ENCODE measurements at places on chromosomes 1 and 21.
A peak's percentile ranks its signal among the peaks of the same experiment; 100 is the strongest.

- DNase-seq = peak; percentile 47
These were observed 919 bp downstream of the MCL1 start for GRCh38 chr1:150578272-150579109.

GRCh38 chr1:211210965-211211364, 48.2 kb upstream of the RCOR3 start:
- DNase-seq = no peak

DNA sequence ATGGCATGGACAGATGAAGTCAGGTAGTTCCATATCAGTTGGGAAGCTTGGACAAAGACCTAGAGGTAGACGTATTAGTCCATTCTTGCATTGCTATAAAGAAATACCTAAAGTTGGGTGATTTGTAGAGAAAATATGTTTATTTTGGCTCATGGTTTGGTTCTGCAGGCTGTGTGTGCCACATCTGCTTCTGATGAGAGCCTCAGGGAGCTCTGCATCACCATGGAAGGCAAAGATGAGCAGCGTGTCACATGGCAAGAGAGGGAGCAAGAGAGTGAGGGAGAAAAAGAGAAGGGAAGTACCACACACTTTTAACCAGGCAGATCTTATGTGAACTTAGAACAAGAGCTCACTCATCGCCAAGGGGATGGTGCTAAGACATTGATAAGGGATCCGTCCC, 9.0 kb downstream of the TSACC start:
- no peak for DNase-seq

DNA sequence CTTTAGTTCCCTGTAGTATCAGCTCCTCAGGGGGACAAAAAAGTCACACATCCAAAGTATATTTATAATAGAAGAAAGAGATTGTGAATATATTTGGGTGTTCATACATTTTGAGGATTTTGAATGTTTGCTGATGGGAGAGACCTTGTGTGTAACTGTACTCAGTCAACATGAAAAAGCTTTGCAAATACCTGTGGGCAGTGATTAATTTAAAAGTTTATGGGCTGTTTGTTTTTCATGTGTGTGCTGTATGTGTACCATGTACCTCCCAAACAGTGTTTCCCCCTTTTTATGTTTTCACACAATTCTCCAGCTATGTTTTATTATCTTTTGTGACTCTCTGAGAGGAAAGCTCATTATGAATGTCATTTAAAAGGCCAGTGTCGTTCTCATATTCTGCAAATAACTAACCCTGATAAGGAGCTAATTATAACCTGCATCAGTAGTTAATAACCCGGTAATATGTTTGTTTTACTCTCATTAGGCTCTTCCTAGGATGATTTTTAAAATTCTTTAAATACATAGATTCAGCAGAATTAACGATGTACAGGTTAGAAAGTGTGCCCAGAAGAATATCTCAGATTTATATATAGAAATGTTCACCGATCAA, 271.5 kb downstream of the NFIA start:
- no peak for DNase-seq

DNA sequence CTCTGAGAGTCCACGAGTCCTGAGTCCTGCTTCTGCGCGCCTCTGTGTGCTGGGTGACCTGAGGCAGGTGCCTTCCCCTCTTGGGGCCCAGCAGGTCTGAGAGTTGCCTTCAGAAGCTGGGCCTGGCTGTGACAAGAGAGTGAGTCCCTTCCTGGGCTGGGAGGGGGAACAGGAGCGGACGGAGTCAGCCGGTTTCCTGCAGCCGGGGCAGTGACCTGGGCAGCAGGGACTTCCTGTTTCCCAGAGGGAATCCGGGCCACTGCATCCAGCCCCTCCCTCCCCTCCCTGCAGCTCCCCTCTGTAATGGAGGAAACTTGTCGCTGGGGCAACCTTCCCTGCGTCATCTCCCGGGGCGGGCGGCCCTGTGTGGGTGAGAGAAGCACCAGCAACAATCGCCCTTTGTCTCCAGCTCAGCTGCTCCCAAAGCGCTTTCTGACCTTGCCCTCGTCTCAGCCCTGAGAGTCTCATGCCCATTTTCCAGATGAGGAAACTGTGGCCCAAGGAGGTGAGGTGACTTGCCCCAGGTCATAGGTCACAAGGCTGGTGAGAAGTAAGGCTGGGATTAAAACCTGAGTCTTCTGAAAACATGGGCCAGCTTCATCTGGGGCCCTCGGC, 61.1 kb downstream of the SDC3 start:
- DNase-seq = no peak

DNA sequence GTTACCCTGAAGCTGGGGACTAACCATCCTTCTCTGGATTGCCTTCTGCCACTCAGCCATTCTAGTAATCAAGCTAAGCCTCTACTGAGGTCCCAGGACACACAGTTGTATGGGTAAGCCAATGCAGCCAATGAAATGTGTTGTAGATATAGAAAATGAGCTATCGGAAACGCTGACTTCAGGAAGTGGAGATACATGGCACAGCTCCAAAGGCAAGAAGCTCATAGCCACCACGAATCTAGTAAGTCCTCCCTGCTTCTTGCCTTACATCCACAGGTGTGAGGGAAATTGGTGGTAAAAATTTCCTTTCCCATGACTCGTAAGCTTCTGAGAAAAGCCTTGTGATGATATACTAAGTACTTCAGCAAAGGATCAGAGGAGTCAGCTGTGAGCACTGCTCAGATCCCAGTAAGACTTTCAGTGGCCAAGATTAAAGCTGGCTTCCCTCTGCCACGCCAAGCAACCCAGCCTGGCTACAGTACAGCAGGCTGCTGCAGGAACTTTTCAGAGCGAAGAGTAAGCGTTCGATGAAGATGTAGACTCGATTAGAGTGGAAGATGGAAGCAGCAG, 117.7 kb downstream of the SIM2 start:
- no peak for DNase-seq

DNA sequence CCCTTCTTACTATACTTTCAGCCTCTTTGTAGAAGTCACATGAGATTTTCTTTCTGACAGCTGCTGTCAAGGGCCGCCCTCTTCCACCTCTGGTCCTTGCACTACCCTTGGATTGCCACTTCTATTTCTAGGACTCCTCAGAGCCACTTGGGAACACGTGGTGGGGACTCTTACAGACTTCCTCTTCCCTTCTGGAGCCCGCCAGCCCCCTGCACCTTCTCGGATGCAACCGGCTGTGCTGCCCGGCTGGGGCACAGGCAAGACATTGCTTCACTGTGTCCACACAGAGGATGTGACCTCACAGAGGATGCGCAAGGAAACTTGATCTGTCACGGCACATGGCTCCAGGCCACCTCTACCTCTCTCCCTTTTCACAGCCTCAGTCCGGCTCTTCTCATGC, 2.4 kb upstream of the IKBKE start:
- no peak for DNase-seq

DNA sequence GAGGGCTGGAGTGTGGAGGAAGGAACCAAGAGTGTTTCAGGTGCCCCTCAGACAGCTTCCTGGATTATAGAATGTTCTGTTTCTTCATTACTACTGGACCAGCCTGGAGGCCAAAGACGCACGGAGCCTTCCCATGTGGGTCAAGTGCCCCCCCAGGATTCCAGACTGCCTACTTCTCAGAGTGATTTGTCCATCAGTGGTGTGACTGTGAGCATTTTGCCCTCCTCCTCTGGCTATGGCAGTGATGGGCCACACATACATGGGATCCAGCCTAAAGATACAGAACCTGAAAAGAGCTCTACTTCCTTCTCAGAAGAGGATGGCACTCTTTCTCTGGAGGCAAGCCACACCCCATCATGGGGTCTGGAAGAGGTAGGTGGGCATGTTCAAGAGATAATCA, 64.9 kb downstream of the MACF1 start:
- DNase-seq = no peak

- no peak for DNase-seq
These were observed 39.9 kb upstream of the ABCA4 start for GRCh38 chr1:94160811-94161210.

DNA sequence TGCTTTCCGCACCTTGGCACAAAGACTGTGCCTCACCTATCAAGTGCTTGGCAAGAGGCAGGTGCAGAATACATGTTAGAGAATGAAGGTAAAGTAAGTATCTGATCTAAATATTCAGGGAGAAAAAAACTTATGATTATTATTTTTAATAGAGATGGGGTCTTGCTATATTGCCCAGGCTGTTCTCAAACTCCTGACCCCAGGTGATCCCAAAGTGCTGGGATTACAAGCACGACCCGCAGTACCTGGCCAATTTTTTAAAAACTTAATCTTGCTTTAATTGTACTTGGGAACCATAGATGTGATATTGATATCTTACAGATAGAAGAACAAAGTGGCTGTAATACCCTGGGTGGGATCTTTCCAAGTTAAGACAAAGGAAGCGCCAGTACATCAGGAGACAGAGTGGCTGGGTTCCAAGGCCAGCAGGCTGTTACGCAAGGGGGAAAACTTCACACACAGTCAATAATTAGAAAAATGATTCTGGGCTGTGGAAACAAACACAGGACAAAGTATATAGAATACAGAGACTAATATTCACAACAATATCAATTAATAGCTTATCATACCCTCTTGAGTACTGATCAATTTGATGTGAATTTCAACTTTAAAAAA, 58.6 kb upstream of the ATP1A1 start:
- DNase-seq = no peak

DNA sequence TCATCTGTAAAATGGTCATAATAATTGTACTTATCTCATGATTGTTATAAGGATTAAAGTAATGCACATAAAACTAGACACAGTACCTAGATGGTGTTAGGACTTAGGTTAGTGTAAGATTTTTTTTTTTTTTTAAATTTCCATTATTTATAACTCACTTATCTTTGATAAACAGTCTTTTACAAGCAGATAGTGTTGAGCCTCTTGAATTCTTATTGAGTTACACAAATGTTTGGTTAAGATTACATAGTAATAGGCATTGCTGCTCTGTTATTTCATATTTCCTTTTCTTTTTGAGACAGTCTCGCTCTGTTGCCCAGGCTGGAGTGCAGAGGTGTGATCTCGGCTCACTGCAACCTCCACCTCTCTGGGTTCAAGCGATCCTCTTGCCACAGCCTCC, 15.4 kb downstream of the MRPS6 start:
- DNase-seq = no peak

DNA sequence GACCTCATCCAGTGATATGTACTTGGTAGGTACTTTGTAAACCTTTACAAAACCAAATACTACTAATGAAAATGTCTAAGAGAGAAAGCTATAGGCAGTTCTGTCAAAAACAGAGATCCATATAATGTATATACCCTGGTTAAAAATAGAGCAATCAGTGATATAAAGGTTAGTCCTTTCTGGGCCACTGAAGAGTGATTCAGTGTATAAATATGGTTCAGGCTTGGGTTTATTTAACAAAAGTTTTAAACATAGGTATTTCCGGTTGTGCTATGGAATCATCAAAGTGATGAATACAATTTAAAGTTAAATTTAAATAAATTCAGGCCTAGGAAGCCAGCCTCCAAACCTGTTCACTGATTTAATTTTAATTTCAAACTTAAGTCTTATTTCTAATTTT, 108.4 kb upstream of the DMRTA2 start:
- no peak for DNase-seq
